ENCODE measurements at places on chromosomes 3 and 15.

DNA sequence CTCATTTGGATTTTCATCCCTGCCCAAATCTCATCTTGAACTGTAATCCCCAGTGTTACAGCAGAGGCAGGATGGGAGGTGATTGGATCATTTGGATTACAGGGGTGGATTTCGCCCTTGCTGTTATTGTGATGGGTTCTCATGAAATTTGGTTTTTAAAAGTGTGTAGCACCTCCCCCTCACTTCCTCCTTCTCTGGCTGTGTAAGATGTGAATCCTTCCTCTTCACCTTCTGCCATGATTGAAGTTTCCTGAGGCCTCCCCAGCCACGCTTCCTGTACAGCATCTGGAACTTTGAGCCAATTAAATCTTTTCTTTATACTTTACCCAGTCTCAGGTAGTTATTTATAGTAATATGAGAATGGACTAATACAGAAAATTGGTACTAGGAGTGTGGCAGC is 316.8 kb downstream of the PLCL2 start:
- no peak for DNase-seq

GRCh38 chr15:41231422-41232226 is 556 bp downstream of the CHP1 start:
- DNase-seq = no peak

DNA sequence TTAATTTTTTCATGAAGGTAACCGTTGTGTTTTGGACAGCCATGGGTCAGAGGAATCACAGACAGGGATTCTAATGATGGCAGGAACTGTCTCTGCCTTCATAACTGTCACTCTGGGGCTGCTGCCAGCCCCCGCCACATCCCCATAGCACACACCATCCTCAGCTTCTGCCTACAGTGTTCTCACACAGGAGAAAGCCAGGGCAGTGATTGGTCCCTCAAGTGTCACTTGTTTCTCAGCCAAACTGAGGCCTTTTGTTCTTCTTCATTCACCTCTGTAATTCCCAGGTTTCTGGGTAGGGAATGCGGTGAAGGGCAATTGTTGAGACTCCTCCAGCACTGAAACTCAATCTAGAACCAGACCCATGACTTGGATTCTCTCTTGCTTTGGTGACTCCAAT is 65.4 kb upstream of the C3orf80 start:
- no peak for DNase-seq

GRCh38 chr3:47901280-47901833 is 98.4 kb downstream of the DHX30 start:
- DNase-seq = no peak

GRCh38 chr15:61655881-61656280 is 404.4 kb downstream of the VPS13C start:
- DNase-seq = no peak

GRCh38 chr3:183880121-183880520 is 4.6 kb downstream of the PARL start:
- no peak for DNase-seq

- DNase-seq = no peak
Observed at GRCh38 chr15:57646087-57646486, 54.4 kb downstream of the MYZAP start.

DNA sequence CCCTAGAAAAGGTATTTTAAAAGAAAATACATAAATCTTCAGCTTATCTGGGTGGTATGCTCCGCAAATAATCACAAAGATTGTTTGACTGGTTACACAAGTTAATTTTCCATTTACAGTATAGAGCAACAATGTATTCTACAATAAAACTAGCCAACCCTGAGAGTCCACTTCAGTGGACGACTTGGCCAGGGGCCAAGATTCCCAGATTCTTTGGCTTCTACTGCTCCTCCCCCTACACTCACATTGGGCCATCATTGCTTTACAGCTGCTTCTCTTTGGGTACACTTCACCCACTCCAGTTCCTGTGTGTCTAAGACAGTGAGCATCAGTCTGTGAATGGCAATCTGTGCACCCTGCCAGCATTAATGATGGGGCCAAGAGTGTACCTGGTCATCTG is 17.2 kb upstream of the PRICKLE2 start:
- no peak for DNase-seq

DNA sequence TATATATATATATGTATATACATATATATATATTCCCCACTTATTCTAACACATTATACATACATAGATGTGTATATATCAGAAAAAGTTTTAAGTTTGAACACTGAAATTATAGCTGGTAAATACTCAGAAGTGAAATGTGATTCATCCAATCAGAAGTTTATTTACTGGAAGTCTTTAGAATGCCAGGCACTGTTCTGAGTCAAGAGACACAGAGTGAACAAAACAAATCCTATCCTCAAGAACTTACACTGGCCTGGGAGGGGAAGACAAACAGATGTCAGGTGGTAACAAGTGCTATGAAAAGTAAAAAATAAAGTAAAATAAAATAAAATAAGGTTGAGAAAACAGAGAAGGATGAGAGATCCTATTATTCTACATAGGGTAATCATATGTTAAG is 13.4 kb downstream of the DHX36 start:
- DNase-seq = no peak

DNA sequence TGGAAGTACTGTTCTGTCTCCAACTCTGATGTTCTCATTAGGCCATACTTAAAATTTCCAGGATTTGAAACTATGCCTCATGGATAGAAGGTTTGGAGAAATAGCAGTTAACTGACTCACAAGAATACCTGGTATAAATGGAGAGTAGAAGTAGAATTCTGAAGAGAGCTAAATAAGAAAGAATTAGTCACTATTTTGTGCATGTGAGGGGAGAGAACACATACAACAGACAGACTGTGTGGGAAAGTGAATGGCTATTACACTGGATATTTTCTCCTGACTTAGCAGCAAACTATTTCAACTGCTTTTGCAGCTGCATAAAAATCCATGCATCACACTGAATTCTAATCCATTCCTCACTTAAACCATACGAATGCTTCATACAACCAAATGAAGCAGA is 71.3 kb downstream of the C3orf70 start:
- DNase-seq = no peak

- DNase-seq = no peak
Observed at GRCh38 chr3:57036952-57037351, 23.5 kb upstream of the SPATA12 start.

DNA sequence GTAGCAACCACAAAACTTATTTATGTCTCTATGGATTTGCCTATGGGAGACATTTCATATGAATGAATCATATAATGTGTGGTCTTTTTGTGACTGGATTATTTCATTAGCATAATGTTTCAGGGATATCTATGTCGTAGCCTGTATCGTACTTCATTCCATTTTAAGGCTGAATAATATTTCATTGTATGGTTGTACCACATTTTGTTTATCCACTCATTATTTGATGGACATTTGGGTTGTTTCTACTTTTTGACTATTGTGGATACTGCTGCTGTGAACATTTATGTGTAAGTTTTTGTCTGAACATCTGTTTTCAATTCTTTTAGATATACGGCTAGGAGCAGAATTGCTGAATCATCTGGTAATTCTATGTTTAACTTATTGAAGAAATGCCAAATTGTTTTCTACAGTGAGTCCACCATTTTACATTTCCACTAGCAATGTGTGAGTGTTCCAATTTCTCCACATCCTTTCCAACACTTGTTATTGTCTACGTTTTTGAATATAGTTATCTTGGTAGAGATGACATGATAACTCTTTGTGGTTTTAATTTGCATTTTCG is 134.4 kb upstream of the DAZL start:
- DNase-seq = no peak

GRCh38 chr15:96585484-96586386 is 255.2 kb downstream of the NR2F2 start:
- DNase-seq = no peak

DNA sequence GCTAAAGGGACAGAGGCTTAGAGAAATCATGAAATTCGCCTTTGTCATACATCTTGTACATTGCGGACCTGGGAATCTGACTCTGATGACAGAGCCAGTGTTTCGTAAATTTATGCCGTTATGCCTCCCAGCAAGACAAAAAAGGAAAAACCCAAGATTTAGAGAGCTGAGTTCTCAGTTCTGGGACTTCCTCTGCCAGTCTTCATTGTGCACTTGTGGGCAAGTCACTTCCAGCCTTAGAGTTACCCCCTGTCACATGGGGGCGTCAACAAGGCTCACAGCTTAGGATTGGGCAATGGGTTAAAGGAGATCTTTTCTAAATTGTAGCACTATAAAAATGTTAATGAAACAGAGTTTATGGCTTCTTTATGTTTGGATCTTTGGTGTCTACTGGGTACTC is 41.9 kb upstream of the MITF start:
- no peak for DNase-seq

DNA sequence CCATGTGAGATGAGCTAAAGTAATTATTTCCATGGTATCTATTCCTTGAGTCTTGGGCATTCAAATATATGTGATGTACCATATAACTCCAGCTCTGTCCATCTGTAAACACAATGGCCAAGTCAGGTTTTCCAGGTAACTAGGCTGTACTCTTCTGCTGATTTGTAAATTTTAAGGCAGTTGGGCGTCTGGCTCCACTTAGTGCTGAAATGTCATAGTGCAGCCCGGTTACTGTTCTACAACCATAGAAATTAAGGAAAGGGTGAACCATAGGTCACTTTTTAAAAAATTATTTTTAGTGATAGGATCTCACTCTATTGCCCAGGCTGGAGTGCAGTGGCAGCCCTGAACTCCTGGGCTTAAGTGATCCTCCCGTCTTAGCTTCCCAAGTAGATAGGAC is 44.7 kb upstream of the GOLM2 start:
- DNase-seq = no peak

GRCh38 chr3:124413989-124414598 is 316.2 kb upstream of the UMPS start:
- DNase-seq = no peak

DNA sequence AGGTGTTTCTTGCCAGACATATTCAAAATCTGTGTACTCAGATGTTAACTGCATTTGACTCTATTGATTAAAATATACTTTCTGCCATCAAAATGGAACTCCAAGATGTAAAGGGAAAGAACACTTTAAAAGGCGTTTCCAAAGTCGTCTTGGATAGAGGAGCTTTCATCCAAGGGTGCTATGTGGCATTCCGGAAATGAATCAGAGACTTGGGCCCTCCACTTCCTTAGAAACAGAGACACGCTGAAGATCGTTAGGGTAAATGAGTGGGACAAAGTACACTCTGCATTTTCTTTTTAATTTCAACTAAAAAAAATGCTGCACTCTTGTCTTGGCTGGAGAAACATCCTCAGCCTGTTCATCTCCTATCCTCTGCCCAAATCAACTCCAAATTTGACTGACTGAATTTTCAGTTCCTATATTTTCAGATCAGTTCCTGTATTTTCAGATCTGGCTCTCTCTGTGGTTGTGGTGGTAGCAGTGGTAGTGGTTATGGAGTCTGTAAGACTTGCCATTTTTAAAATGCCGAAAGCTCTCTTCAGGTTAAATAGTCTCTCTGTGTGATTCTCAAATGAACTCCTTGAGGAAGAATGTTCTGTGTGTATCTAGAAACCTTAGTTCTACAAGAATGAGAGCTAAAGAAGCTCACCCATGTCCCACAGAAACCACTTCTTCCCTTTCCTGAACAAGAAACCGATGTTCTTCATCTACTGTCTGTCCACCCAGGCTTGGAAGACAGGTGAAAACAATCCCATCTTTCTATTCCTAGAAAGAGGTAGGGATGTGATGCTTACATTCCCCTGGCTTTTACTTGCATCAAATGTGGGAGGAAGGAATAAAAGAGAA is 156.8 kb upstream of the ICE2 start:
- DNase-seq = no peak

DNA sequence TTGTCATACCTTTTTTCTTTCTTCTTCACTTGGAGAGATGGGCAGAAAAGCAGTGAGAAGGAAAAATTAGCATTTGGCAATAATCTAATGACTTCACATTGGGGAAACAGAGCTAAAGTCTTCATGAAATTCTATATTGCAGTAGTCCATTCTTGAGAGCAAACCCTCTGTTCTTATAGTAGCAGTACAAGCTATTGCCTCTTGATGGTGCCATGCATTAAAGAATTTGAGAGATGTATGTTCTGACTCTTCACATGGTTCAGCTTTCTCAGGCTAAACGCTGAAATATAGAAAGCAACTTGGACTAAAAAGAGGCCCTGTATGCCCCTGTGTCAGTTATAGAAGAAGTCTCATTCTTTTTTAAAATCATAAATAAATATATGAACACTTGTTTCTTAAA is 36.0 kb downstream of the PHLDB2 start:
- peak; percentile 7 for DNase-seq

DNA sequence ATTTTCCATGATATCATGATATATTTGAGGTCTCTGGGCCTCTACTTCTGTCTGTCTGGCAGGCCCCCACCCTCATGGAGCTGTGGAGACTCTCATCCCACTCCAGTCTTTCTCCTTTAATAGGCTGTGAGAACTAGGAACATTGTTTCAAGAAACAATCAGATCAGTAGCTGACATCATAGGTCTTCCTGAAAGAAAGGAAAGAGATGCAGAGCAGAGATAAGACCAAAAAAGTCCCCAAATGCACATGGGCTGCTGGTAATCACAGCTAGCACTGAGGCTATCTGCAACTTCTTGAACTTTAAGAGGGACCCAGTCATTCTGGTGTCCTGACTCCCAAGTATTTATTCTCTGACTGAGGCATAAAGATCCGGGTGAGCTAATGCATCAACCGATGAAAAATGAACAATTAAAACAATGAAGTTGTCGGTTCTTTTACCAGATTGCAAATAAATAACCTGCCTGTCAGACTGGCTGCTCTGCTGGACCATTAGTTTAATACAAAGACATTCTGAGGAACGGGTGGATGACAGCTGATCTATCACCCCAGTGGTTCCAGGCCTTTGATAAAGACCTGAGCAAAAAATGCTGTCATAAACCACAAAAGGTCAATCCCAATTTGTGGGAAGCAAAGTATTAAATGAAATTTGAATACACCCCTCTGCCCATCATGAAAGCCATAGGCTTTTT is 780.8 kb upstream of the GOLIM4 start:
- no peak for DNase-seq

- no peak for DNase-seq
Observed at GRCh38 chr3:128427872-128428822, 38.5 kb downstream of the DNAJB8 start.

- no peak for DNase-seq
Observed at GRCh38 chr15:60083318-60083717, 79.2 kb downstream of the FOXB1 start.

- DNase-seq = no peak
Observed at GRCh38 chr3:119340014-119340413, 45.8 kb downstream of the ARHGAP31 start.

DNA sequence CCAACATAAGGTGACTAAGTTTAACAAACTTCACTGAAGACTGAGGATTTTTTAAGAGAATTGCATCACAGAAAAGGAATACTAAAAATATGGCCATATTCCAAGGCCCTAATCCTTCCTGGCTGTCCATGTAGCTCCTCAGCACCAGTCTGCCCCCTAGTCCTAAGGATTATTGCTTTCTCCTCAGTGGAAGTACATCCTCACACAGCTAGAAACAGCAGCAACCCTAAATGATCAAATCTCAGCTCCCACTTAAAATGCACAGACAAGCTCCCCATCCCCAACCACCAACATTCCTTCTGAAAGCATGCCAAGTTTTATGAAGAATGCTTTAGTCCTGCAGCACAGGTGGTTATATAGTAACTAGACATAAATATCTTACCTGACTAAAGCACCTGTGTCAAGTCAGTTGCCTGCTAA is 14.7 kb downstream of the ST3GAL6 start:
- DNase-seq = no peak

GRCh38 chr3:185656321-185656840 is 70.3 kb downstream of the SENP2 start:
- no peak for DNase-seq

Data from SHP77 treated with DMSO at 0.1 percent for 48 hours (cell line).